ENCODE measurements at places on chromosomes 4 and X.

- DNase-seq, result no peak
These were observed 2761.5 kb downstream of the ARAP2 start for GRCh38 chr4:33482773-33483172.

DNA sequence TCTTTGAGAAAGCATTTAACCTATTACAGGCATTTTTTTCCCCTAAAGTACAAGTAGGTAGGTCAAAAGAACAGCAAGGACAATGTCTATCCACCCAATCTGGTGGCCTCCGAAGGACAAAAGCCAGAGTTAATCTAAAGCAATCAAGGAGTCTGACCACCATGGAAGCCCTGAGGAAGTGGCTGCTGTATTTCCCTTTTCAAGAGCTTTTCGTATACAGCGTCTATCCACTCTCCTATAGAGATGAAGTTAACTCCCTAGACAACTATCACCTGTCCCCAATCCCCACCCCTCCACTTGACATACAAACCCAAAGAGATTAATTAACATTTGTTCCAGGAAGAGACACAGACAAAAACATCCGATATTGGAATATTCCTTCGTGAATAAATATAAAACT, 85.5 kb downstream of the SNCA start:
- no peak for DNase-seq

DNA sequence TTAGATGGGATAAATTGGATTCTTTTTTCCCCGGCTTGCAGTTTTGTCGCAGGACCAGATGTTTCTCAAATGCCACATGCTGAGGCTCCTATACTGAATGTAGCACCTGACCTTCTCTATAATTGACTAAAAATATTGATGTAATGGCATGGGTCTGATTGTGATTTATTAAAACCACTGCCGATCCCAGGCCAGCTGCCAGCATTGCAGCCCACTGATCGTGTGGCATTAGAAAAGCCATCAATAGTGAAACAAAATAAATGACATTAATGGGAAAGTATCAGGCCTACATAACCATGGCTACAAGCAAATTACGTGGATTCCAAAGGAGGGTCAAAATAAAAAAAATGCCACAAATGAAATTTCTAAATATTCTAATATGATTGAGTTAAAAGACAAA, 98.7 kb downstream of the MAB21L2 start:
- DNase-seq, result no peak

GRCh38 chr4:179372746-179373145, 1930.5 kb upstream of the AGA start:
- peak; percentile 5 for DNase-seq

DNA sequence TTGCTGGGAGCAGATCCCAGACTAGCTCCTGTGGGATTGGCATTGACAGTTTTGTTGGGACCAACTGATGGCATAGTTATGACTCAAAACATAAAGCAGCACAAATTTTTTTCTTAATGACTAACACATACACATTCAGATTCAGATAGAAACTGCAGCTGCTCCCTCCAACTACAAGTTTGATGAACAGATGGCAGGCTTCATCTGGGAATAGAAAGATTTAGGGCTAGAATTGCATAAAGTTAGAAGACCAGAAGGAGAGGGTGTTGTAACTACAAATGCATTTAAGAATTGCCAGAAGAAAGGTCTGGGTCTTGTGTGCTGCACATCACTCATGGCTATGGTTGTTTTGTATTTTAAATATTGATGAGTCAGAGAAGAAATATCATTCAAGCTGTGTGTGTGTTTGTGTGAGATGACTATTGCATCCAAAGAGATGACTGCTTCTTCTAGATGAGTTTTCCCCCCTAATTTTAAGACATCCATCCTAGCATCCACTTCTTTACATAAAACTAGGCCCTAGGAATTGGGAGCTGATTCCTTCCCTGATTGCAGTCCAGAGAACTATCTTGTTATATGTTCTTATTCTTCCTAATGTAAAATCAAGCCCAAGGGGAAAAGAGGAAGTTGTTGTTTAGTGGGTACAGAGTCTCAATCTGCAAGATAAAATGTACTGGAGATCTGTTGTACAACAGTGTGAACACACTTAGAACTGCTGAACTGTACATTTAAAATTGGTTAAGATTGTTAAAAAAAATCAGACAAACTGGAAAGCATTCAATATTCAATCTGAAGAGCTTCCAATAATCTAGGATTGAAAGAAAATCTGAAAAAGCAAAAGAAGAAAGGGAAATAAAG, 175.1 kb downstream of the PARM1 start:
- DNase-seq, result no peak

- no peak for DNase-seq
These were observed 59.1 kb downstream of the GALNT7 start for GRCh38 chr4:173227756-173228155.

- DNase-seq, result peak; percentile 57
These were observed 83.8 kb downstream of the GRID2 start for GRCh38 chr4:92387459-92388069.

GRCh38 chr4:110487873-110488272, 11.9 kb downstream of the ENPEP start:
- no peak for DNase-seq

DNA sequence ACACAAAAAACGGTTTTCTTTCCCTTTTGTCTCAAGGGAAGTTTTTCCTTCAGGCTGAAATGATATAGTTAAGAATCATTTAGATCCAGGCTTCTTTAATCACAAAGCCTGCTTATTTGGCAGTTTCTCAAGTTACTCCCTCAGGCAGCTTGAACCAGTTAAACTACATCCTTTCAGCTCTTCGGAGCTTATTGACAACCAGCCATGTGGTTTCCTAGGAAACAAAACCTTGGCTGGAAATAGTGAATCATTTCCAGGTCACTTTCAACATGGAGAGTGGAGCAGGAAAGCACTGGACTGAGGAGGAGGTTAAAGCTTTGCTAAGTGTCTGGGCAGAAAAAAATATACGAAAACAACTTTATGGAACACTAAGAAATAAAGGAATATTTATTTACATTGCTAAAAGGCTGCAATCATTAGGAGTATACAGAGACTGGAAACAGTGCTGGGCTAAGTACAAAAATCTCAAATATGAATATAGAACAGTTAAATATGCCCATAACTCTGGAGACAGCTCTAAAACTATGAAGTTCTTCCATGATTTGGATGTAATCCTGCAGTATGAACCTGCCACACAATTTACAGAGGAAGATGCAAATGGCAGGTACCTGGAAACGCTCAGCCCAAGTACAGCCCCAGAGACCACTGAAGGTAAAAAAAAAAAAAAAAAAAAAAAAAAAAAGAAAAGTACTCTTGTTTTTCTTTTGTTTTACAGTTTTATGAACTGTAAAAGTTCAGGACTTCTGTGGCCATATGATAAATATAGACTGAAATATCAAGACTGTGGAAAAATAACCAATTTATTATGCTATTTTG, 23.2 kb upstream of the AASDH start:
- DNase-seq, result no peak

DNA sequence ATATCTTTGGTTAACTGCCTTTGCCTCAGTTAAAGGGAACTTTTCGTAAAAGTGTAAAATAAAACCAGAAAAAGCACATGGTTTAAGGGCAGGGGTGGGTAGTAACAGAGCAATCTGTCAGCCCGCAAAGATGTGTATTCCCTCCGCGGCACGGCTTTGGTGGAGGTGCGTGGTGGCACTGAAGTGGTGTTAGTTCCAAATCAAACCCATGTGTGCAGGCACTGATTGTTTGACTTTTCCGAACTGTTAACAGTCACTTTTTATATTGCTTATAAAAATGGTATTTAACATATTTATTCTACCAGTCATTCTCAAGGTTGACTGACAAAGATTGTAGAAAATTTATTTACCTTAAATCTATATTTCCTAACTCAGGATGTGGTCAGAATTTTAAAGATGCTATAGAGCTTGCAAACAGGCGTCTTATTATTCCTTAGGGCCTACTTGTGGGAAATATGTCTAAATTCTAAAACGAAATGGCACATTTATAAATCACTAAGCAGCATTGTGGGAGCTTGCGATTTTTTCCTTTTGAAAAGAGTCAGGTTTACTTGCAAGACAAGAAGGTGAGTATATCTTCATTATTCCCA, 272.7 kb upstream of the PCDH18 start:
- DNase-seq, result no peak
